T-helper 17 cell (primary cell): ENCODE measurements at places on chromosomes 2 and 18.
A peak's percentile ranks its signal among the peaks of the same experiment; 100 is the strongest.

DNA sequence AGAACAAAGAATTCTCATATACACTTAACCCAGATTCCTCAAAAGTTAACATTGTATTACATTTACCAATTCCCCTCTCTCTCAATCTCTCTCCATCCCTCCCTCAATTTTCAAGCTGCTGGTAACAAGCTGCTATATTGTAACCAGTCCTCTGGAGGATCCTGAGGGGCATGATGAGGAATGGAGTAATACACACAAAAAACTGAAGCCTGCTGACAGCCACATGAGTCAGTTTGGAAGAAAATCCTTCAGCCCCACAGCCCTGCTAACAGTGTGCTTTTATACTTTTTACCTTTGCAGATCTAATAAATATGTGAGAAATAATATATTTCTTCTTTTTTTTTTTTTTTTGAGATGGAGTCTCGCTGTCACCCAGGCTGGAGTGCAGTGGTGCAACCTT is 165.7 kb upstream of the RAB12 start:
- H3K4me3 ChIP-seq, result no peak overlapping the region
- no peaks in the 10 kb centered on the region for H3K27me3 ChIP-seq
- H3K27ac ChIP-seq, result no peak overlapping the region
- no peaks in the 10 kb centered on the region for H3K36me3 ChIP-seq
- DNase-seq, result no peak

- DNase-seq, result no peak
- peak overlapping the region; percentile 96 for H3K27ac ChIP-seq
- peaks cover 38% of the 10 kb centered on the region for H3K4me1 ChIP-seq
- peak overlapping the region; percentile 36 for H3K4me3 ChIP-seq
Observed at GRCh38 chr2:100561191-100561590, 1.6 kb upstream of the PDCL3 start.

GRCh38 chr2:67619204-67619603 is 222.1 kb downstream of the ETAA1 start:
- no peaks in the 10 kb centered on the region for H3K27me3 ChIP-seq
- H3K27ac ChIP-seq, result no peak overlapping the region
- H3K4me1 ChIP-seq, result no peaks in the 10 kb centered on the region
- H3K36me3 ChIP-seq, result no peaks in the 10 kb centered on the region
- DNase-seq, result no peak

DNA sequence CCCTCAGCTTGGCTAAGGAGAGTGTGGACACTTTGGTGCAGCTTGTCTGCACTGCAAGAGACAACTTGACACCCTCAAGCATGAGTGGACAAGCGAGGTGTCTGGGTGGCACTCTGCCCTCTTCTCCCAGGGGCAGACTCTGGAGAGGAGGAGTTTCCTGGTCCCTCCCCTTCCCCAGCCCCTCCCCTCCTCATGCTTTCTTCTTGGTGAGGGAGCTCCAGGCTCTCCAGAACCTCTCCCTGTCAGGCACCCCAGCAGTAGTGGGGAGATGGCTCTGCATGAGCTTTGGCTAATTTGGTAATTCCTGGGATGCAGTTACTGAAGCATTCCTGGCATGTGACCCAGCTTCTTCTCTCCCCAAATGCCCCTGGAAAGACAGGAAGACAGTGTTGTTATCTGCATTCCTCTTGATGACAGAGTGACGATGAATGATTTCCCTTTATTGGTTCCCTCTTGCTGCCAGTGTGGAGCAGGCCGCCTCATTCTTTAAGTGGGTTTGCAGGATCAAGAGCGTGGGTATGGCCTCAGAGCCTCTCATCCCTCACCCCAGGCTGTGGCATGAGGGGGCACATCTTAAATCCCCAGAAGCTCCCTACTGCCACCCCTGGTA is 89.2 kb downstream of the STPG4 start:
- no peak overlapping the region for H3K27ac ChIP-seq
- no peak overlapping the region for H3K4me3 ChIP-seq
- peaks cover 32% of the 10 kb centered on the region for H3K4me1 ChIP-seq
- no peak for DNase-seq
- no peaks in the 10 kb centered on the region for H3K36me3 ChIP-seq
- no peaks in the 10 kb centered on the region for H3K27me3 ChIP-seq

DNA sequence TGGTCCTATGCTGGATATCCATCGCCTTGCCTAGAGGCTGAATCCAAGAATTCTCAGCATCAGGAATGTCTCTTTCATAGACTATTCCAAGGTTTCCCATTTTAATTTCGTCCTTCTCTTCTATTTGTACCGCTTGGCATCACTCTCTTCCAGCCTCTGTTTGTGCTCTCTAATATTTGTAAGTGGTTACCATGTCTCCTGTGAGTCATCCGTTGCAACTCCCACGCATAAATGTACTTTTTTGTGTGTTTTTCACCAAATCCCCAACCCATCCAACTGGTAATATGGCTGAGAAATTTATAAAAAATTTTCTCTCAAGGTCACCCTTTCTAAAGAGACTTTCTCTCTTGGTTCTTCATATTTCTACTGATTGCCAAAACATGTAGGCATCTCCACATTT is 21.8 kb downstream of the COLEC12 start:
- H3K27ac ChIP-seq, result no peak overlapping the region
- no peaks in the 10 kb centered on the region for H3K4me1 ChIP-seq
- peaks cover 72% of the 10 kb centered on the region for H3K27me3 ChIP-seq
- peaks cover 3% of the 10 kb centered on the region for H3K36me3 ChIP-seq
- DNase-seq, result no peak

GRCh38 chr2:33746208-33746800 is 147.2 kb upstream of the FAM98A start:
- no peaks in the 10 kb centered on the region for H3K4me1 ChIP-seq
- peaks cover 30% of the 10 kb centered on the region for H3K27me3 ChIP-seq
- DNase-seq, result no peak
- peaks cover 3% of the 10 kb centered on the region for H3K36me3 ChIP-seq
- no peak overlapping the region for H3K4me3 ChIP-seq

DNA sequence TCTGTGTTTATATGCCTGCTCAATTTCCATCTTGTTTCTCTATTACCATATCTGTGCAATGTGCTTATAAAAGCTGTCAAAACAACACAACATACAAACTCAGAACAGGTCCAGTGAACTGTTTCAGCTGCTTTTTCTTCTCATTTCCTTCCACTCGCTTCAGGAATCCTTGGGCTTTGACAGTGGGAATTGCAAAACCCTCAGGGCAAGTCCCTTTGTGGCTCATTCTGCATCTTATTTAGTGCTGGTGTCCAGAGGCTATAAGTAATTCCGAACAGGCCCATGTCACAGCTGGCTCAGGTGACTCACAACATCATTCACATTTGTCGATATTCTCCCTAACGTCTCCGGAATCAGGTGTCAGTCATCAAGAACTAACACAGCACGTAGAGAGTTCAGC is 309.9 kb upstream of the ZNF521 start:
- H3K4me3 ChIP-seq, result no peak overlapping the region
- no peaks in the 10 kb centered on the region for H3K27me3 ChIP-seq
- DNase-seq, result no peak
- H3K27ac ChIP-seq, result no peak overlapping the region
- no peaks in the 10 kb centered on the region for H3K4me1 ChIP-seq

GRCh38 chr2:65292461-65293011 is 64.9 kb downstream of the ACTR2 start:
- H3K27me3 ChIP-seq, result peaks cover 26% of the 10 kb centered on the region
- no peak for DNase-seq
- no peaks in the 10 kb centered on the region for H3K36me3 ChIP-seq
- no peak overlapping the region for H3K4me3 ChIP-seq
- H3K27ac ChIP-seq, result no peak overlapping the region

DNA sequence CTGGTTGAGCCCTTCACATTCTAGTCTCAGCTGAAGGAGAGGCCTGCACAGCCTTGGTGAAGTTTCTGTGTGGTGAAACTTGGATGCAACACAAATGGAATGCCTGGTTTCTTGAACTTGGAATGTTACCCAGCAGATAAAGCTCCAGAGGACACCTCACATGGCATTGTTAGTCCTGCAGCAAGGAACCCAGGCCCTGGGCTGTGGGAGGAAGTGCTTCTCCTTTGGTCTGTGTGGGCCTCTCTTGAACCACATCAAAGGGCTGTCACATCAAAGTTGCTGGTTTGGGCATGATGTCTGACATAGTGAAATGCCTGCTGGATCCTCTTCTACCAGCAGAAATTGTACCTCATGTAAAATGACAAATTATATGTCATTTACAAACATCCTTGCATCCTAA is 198.5 kb downstream of the FHOD3 start:
- H3K27ac ChIP-seq, result no peak overlapping the region
- peaks cover 18% of the 10 kb centered on the region for H3K27me3 ChIP-seq
- no peak for DNase-seq

GRCh38 chr2:172273910-172274571 is 153.3 kb upstream of the ITGA6 start:
- no peak overlapping the region for H3K4me3 ChIP-seq
- H3K36me3 ChIP-seq, result peaks cover 4% of the 10 kb centered on the region
- H3K27me3 ChIP-seq, result peaks cover 18% of the 10 kb centered on the region
- no peak overlapping the region for H3K27ac ChIP-seq
- no peak for DNase-seq

DNA sequence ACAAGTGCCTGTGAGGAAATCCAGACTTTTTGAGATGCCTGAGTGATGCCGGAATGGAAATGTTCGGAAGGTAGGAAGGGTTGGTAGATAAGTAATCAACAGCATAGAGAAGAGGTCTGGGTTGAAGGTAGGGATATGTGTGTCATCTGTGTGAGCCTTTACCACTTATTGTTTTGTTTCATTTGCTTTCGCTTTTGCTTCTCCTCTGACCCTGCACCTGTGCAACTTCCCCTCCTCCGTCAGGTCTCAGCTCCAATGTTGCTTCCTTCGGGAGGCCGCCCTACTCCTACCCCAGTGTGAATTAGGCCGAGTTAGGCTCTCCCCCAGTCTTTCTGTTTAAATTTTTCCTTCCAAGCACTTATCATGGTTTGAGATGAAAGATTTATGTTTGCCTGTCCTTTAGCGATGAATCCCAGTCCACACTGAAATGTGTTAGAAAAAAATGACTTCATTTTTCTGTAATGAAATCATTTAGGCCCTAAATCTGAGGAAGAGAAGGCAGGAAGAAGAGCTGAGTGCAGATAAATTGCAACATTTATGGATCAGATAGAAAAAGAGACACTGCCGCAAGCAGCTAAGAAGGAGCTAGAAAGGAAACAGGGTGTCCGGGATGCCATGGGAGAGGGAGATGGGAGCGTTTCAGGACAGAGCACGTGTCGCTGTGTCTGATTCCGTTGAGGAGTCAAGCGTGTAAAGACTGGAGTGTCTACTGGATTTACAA is 139.6 kb upstream of the PELI1 start:
- no peaks in the 10 kb centered on the region for H3K27me3 ChIP-seq
- no peaks in the 10 kb centered on the region for H3K36me3 ChIP-seq
- H3K4me3 ChIP-seq, result no peak overlapping the region
- no peak for DNase-seq

- H3K4me3 ChIP-seq, result no peak overlapping the region
- no peak overlapping the region for H3K27ac ChIP-seq
- no peaks in the 10 kb centered on the region for H3K4me1 ChIP-seq
- H3K27me3 ChIP-seq, result no peaks in the 10 kb centered on the region
Observed at GRCh38 chr2:187976986-187977333, 314.7 kb upstream of the GULP1 start.

DNA sequence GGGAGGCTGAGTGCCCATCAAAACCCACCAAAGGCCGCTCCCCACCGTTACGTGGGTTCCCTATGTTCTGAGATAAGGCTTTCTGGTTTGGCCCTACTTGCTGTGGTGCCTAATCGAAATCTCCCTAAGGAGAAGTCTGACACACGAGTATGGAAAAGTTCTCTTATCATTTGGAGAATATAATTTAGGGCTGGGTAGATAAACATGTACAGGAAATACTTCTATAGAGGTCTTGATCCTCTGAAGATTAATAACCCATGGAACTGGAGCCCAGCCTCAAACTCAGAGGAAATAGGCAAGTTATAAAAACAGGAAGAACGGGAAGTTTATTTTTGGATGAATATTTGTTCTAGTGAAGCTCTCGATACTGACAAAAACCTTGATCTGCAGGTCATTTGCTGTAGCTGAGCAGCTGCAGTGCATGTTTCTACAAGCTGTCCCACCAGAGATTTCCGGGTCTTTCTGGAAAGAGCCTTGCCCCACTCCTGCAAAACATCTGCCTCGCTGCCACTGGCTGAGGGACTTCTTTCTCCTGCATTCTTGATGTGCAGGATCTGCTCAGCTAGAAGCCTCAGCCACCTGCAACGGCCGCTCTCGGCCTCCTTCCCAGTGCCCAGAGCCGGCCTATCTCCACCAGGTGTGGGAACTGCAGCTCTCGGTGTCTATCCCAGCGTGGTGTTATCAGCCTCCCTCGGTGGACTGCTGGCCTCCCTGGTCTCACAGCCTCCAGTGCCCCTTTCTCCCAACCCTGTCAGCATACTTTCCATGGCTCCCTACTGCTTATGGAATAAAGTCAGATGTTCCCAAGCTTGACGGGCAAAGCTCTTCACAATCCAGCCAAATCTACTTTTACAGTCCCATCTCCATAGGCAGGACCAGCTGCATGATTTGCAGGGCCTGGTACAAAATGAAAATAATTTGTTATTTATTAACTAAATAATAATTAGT is 48.6 kb downstream of the SPRED2 start:
- no peaks in the 10 kb centered on the region for H3K27me3 ChIP-seq
- H3K4me1 ChIP-seq, result peaks cover 12% of the 10 kb centered on the region
- H3K4me3 ChIP-seq, result peak overlapping the region; percentile 41

DNA sequence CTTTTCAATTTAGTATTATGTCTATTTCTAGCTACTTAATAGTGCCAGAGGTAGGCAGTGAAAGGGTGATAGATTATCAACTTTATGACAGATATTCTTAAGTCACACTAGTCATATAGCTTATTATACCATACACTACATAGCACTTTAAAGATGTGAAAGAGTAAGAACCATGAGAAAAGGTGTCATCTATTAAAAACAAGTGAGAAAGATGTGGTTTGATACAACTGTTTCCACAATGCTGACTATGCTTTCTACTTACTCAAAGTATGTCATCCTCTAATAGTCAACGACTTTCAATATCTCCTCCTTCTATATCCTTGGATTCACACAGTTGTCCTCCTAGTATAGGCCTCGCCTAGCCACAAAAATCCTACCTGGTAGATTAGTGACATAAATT is 132.9 kb upstream of the WDSUB1 start:
- peaks cover 4% of the 10 kb centered on the region for H3K4me1 ChIP-seq
- H3K4me3 ChIP-seq, result no peak overlapping the region
- H3K27me3 ChIP-seq, result no peaks in the 10 kb centered on the region

DNA sequence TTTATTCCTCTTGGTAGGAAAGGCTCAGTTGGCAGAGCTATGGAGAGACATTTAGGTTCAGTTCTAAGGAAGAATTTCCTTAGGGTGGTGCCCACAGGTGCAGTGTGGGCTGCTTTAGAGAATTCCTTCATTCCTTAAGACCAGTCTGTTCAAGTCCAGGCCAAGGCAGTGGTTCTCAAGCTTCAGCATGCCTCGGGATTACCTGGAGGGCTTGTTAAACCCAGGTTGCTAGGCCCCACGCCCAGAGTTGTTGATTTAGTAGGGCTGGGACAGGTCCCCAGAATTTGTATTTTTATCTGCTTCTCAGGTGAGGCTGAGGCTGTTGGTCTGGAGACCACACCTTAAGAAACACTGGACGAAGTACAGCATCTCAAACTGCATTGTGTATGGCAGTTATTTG is 68.9 kb downstream of the CERS6 start:
- DNase-seq, result no peak
- H3K4me1 ChIP-seq, result peaks cover 16% of the 10 kb centered on the region
